Activated naive CD8-positive, alpha-beta T cell treated with anti-CD3 and anti-CD28 coated beads, Interleukin-2, amount 10 ng/mL, durations not matched to agents 7 days and 5 days (primary cell): ENCODE measurements at places on chromosomes 6 and 20. TPM values are rescaled to one million over a fixed set of nuclear protein-coding genes. Genes with fewer than 3 reads are reported as not detected.

Gene UBE2C
- total RNA-seq = 153 TPM

Gene MAS1
- not detected for total RNA-seq

Gene KIF13A
- total RNA-seq = 0.30 TPM

- no peak overlapping the region for H3K27ac ChIP-seq
- H3K36me3 ChIP-seq = no peaks in the 10 kb centered on the region
- no peak overlapping the region for H3K4me3 ChIP-seq
- H3K27me3 ChIP-seq = peaks cover 59% of the 10 kb centered on the region
- DNase-seq = no peak
These were observed 20.4 kb upstream of the LAMA4 start for GRCh38 chr6:112274774-112275173.

DNA sequence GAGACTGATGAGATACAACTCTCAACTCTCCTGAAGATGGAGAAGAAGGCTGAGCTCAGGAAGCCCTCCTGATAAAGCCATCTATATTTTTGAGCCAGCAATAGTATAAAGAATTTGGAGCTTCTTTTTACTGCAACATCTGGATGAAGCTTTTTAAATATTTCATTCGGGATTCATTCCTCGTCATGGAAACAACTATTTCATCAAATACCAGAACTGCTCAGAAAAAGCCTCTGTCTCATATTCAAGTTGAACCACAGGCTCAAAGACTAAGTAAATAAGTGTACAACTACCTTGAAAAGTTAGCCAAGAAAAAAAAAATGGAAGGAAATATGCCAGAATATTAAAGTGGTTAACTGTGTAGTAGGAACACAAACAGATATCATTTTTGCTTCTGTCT, 37.8 kb downstream of the PTPRT start:
- no peaks in the 10 kb centered on the region for H3K27me3 ChIP-seq
- no peak overlapping the region for H3K4me3 ChIP-seq
- H3K4me1 ChIP-seq = no peaks in the 10 kb centered on the region
- no peak overlapping the region for H3K27ac ChIP-seq

DNA sequence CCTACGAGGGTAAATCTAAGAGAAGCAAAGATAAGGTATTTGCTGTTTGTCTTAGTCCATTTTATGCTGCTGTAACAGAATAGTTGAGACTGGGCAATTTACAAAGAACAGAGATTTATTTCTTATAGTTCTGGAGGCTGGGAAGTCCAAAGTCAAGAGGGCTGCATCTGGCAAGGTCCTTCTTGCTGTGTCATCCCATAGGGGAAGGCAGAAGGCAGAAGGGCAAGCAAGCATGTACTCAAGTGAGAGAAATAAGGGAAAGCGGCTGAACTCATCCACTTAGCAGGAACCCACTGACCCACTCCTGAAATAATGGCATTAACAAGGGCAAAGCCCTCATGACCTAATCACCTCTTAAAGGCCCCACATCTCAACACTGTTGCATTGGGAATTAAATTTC, 102.7 kb downstream of the AGPAT4 start:
- peaks cover 3% of the 10 kb centered on the region for H3K36me3 ChIP-seq
- H3K4me3 ChIP-seq = no peak overlapping the region
- DNase-seq = no peak
- no peak overlapping the region for H3K27ac ChIP-seq
- H3K4me1 ChIP-seq = peaks cover 8% of the 10 kb centered on the region

Gene UFL1
- total RNA-seq = 23.3 TPM

Gene C20orf141
- total RNA-seq = not detected

DNA sequence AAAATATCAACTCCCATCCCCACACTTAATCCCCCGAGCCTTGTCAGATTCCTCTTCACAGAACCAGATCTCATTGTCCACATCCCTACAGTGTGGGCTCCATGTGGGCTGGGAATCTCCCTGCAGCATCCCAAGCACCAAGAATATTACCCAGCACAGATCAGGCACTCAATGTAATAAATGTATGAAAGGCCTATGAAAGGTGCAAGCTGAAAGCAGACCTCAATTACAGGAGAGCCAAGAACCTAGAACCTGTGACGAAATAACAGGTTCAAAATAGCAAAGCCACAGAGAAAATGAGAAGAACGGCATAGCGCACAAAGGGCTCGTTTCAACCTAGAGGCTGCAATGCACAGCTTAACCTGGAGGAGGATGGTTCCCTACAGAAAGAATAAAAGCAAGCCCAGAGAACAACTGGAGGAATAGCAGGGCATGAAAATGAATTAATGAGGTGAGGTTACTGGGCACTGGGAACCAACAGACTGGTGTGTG, 3.1 kb downstream of the SLC23A2 start:
- H3K27ac ChIP-seq = no peak overlapping the region
- H3K27me3 ChIP-seq = no peaks in the 10 kb centered on the region
- peaks cover 28% of the 10 kb centered on the region for H3K4me1 ChIP-seq
- no peak for DNase-seq
- no peak overlapping the region for H3K4me3 ChIP-seq

DNA sequence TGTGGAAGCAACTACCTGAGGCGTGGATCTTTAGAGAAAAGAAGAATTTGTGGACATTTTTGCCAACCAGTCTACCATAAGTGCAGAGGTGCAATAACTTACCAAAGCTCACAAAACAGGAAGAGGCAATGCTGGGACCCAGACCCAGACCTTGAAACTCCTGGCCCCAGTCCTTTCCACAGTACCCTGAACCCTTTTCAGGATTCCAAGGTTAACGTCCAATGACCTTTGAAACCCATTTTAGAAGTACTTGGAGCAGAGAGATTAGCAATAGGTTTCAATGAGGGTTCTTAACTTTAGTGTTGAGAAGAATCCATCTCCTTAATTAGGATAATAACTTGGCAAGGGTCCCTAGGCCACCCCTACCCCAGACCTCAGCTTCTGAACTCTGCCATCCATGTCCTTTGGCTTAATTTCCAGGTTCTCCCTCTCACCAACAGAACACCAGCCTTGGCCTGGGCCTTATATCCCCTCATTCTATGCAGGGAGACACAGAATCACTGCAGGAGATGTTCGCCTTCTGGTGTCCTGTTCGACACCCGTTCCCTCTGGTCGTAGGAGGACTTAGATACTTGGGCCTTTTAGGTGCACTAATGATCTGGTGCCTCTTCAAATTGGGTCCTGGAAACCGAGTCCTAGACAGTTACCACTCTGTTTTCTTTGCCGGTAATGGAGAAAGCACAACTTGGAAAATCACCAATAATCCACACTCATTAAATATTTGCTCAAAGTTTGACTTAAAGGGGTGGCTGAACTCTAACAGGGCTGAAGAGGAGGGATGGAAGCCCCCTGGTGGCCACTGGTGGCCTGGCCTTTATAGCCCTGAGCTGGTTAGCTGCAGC, 40.6 kb downstream of the ISM1 start:
- peak overlapping the region; percentile 52 for H3K27ac ChIP-seq
- no peak overlapping the region for H3K4me3 ChIP-seq
- peaks cover 15% of the 10 kb centered on the region for H3K4me1 ChIP-seq
- peak; percentile 73 for DNase-seq
- no peaks in the 10 kb centered on the region for H3K27me3 ChIP-seq
- peaks cover 2% of the 10 kb centered on the region for H3K36me3 ChIP-seq

- H3K4me3 ChIP-seq = no peak overlapping the region
- no peak overlapping the region for H3K27ac ChIP-seq
- DNase-seq = no peak
- no peaks in the 10 kb centered on the region for H3K36me3 ChIP-seq
These were observed 125.1 kb downstream of the BFSP1 start for GRCh38 chr20:17406051-17406590.

DNA sequence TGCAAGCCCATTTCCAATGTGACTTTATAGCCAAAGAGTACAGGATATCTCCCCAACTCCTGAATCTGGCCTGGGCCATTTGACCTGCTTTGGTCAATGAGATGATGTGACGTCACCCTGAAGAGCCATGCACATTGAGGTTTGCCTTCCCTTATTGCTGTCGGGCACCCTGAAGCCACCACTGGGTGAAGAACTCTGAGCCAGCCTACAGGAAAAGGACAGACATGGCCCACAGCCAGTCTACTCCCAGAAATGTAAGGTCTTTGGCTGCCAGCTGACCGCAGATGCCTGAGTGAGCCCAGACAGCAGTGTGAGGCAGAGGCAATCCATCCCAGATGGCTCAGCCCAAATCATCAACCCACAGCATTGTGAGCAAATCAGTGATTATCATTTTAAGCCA, 3.7 kb upstream of the SYNDIG1 start:
- no peak overlapping the region for H3K27ac ChIP-seq
- H3K36me3 ChIP-seq = no peaks in the 10 kb centered on the region
- peaks cover 40% of the 10 kb centered on the region for H3K27me3 ChIP-seq

DNA sequence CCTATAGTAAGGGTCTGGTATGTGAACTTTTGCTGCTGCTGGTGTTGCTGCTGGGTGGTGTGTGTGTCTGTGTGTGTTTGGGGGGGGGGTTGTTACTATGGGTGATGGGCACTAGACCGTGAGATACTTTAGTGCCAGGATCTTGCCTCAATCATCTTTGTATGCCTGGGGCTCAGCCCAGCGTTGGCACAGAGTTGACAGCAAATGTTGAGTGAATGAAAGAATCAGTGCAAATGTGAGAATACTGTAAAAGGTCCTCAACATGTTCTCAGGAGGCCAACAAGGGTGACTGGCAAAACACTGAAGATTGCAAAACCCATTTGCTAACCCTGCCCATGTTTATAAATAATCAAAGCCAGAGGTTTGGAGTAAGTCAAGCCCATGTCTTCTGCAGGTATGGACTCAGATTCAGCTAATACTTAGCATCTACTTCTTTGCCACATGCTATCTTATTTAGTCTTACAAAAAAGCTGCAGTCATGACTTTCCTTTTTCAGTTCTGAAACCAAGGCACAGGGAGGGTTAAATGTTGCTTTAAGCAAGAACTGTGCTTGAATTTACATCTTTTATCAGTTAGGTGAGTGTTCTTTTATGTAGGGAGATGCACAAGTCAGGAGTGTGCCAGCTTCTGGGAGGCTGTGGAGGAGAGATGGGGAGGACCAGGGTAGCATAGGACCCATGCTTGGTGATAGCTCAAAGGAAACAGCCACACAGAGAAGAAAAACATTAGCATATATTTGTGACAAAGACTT, 125.3 kb upstream of the SPACA1 start:
- no peak overlapping the region for H3K27ac ChIP-seq
- no peaks in the 10 kb centered on the region for H3K36me3 ChIP-seq
- H3K4me1 ChIP-seq = peaks cover 2% of the 10 kb centered on the region
- H3K4me3 ChIP-seq = no peak overlapping the region
- peaks cover 24% of the 10 kb centered on the region for H3K27me3 ChIP-seq
- no peak for DNase-seq

- H3K4me1 ChIP-seq = no peaks in the 10 kb centered on the region
- no peak for DNase-seq
- peaks cover 10% of the 10 kb centered on the region for H3K27me3 ChIP-seq
These were observed 16.5 kb downstream of the LIN28B start for GRCh38 chr6:104973404-104973803.

GRCh38 chr6:105786890-105787655, 299.1 kb upstream of the PRDM1 start:
- DNase-seq = no peak
- H3K4me1 ChIP-seq = peaks cover 28% of the 10 kb centered on the region
- no peaks in the 10 kb centered on the region for H3K27me3 ChIP-seq
- peaks cover 5% of the 10 kb centered on the region for H3K36me3 ChIP-seq

DNA sequence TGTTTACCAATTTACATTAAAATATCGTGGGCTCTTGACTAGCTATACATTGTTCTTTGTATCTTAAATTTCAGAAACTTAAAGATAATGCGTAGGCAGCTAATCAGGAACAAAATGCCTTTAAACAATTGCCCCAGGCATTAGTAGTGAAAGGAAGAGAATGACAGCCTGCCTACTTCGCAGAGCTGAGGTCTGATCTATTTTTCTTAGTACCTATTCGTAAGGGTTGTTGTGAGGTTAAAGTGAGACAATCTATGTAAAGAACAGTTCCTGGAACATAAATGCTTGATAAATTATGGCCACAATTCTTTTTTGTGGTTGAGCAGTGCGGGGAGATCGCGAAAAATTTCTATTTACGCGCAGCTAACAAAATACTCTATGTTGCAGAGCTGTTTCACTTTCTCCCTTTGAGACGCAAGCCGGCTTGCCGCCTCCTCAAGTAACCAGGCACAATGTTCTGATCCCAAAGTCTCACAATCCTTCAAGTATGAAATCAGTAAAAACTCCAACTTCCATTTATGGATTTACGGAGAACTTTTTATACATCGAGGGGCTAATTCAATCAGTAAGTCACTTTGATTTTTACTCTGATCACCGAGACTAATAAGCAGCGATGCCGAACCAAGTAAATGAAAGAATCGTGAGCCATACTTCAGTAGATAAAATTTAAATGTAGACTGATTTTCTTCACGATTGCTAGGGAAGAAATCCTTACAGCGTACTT, 878 bp upstream of the PNRC1 start:
- peak; percentile 50 for DNase-seq
- H3K4me1 ChIP-seq = peaks cover 20% of the 10 kb centered on the region
- peak overlapping the region; percentile 92 for H3K4me3 ChIP-seq
- peaks cover 23% of the 10 kb centered on the region for H3K36me3 ChIP-seq
- peak overlapping the region; percentile 98 for H3K27ac ChIP-seq

DNA sequence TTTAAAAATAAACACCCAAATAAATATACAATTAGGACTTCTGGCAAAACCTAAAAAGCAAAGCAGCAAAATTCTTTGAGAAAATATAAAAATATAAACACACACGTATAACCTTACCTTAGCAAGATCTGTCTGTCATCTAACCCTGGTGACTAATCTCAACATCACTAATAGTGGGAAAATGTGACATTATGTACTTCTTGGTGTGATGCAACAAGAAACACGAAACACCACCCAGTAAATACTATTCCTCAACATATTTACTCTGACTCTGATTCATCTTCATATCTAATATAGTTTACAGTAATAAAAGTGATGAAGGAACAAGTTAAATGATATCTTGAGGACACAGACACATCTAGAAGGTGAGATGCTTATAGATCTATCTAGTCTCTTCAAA, 332.6 kb upstream of the MANEA start:
- H3K27me3 ChIP-seq = no peaks in the 10 kb centered on the region
- no peak overlapping the region for H3K27ac ChIP-seq
- DNase-seq = no peak
- no peak overlapping the region for H3K4me3 ChIP-seq

Gene MAFB
- 2.4 TPM for total RNA-seq

Gene DLK2
- 0.30 TPM for total RNA-seq

DNA sequence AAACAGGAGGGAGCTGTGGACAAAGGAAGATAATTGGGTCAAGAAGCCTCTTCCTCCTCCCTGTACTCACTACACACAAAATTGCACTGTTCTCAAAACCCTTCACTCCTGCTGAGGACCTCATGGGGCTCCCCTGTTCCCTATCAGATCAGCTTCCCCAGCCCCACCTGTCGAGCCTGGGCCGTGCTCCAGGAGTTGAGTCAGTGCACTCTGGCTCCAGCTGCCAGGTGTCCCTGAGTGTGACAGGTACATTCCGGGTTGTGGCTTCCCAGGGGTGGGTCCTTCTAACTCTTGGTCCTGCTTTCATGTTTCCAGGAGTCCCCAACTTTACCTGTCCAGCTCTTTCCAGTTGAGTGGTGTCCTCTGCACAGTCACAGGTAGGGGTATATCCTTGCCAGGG, 8.4 kb downstream of the RAB5IF start:
- no peak for DNase-seq
- peaks cover 22% of the 10 kb centered on the region for H3K4me1 ChIP-seq
- peaks cover 23% of the 10 kb centered on the region for H3K36me3 ChIP-seq
- H3K27ac ChIP-seq = peak overlapping the region; percentile 13

Gene CLVS2
- not detected for total RNA-seq

Gene TEAD3
- total RNA-seq = 0.43 TPM

- DNase-seq = no peak
- peaks cover 11% of the 10 kb centered on the region for H3K4me1 ChIP-seq
- H3K27ac ChIP-seq = no peak overlapping the region
- no peak overlapping the region for H3K4me3 ChIP-seq
- H3K27me3 ChIP-seq = peaks cover 8% of the 10 kb centered on the region
- H3K36me3 ChIP-seq = no peaks in the 10 kb centered on the region
These were observed 238.6 kb upstream of the RIN2 start for GRCh38 chr20:19519466-19519865.
